ENCODE measurements at places on chromosomes 1 and 21. TPM values are rescaled to one million over a fixed set of nuclear protein-coding genes. Genes with fewer than 3 reads are reported as not detected.

The MAP1LC3C gene
- polyA plus RNA-seq: 1.5 TPM

The UBXN10 gene
- 2.2 TPM for polyA plus RNA-seq

The TP73 gene
- 0.57 TPM for polyA plus RNA-seq

The SPATA21 gene
- polyA plus RNA-seq: 0.12 TPM

The OR2L3 gene
- polyA plus RNA-seq: not detected

The AIM2 gene
- polyA plus RNA-seq: 0.21 TPM
